LoVo (cell line): ENCODE measurements at places on chromosomes 4 and X.

DNA sequence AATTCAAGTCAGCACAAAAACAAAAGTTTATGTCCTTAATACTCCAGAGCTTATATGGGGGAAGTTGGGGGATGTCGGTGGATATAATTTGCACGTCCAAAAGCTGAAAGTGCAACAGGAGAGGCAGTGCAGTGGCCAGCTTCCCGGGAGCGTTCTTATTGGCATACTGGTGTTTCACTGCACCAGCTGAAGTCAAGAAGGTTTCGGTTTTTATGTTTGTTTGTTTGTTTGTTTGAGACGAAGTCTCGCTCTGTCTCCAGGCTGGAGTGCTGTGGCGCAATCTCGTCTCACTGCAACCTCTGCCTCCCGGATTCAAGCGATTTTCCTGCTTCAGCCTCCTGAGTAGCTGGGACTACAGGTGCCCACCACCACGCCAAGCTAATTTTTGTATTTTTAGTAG, 28.6 kb upstream of the TLR3 start:
- DNase-seq: no peak

DNA sequence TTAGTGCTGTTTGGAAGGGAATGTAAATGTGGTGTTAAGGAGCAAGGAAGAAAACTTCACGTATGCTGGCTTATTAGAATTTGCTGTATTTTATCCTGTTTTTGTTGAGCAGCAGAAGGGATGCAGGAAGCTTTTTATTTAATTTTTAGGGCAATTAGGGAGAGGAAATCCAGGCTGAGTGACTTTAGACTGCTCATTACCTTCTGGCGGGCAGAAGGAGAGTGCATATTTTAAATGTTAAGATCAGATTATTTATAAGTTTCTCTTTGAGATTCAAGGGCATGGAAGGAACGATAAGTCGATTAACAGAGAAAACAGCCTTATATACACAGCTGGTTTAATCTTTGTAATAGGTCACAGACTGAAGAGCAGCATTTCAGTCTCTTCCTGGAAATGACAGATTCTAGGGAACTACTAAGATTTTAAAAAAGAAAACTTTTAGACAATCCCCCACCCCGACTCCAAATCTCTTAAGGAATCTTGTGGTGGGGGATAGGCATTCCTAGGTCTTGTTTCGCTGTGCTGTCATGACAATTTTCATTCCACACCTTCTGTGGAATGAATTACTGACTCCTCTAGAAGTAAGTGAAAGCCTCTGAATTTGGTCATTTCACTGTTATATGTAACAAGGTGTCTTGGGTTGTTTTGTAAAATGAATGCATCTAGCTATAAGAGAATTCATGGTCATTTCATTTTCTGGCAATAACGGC, 402.5 kb downstream of the RAPGEF2 start:
- no peak for DNase-seq

GRCh38 chr4:4852591-4853362, 6.7 kb upstream of the MSX1 start:
- DNase-seq: no peak

GRCh38 chr4:23978002-23978401, 88.2 kb upstream of the PPARGC1A start:
- DNase-seq: no peak

- no peak for DNase-seq
These were observed 665 bp downstream of the RBM41 start for GRCh38 chrX:107117993-107118321.

DNA sequence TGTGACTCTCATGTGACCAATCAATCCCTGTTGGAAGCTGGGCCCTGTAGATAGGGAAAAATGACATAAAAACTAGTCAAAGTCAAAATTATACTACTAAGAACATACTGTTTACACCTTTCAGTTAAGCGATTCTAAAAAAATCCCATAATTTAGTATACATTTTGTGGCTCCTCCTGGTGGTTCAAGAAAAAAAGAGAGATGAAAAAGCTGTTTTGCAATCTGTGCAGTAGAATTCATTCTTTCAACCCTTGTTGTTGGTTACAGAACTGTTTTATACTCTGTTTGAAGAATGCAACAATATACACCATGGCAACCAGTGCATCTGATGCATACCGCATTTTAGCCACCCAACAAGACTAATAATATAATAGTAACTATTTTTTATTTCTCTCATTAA, 66.8 kb upstream of the ANK2 start:
- no peak for DNase-seq

GRCh38 chr4:6772223-6772928, 10.2 kb upstream of the KIAA0232 start:
- peak; percentile 45 for DNase-seq

DNA sequence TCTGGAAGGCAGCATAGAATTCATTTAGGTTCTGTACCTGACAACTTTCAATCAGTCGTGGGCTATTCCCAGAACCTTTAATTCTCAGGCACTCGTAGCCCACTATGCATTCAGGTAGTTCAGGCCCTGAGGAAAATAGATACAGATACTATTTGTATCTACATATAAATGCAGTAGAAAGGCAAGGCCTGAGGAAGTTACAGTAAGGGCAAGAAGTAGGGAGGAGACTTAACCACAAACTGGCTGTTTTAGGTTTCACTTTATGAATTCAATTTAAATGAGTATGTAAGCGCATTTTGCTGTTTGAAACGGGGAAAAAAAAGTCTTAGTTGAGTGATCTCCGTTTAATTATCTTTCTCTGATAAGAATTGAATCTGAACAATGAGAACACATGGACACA, 529.4 kb upstream of the ATOH1 start:
- DNase-seq: no peak

DNA sequence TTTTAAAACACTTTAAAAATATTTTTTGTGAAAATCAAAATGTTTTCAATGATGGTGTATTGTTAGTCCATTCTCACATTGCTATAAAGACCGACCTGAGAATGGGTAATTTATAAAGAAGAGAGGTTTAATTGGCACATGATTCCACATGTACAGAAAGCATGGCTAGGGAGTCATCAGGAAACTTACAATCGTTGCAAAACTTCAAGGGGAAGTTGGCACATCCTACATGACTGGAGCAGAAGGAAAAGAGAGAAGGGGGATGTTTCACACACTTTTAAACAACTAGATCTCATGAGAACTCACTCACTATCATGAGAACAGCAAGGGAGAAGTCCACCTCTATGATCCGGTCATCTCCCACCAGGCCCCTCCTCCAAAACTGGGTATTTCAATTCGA, 110.7 kb downstream of the TMEM47 start:
- no peak for DNase-seq

- DNase-seq: no peak
These were observed 120.8 kb downstream of the DTHD1 start for GRCh38 chr4:36402008-36402758.

DNA sequence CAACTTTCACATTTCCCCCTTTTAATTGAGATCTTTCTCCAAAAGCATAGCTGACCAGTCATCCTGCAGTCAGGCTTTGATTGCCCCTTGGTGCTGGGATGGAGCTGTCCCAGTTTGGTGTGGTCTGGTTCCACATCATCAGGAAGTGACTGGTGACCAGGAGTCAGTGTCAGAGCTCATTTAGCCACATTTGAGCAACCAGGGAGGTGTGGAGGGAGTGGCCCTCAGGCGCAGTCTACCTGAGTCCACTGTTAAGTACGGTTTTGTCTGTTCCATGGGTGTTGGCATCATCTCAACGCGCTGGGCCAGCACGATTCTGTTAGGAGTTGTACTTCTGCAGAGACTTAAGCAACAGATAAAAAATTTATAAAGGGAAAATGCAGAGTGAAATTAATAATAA, 52.6 kb downstream of the RGS12 start:
- no peak for DNase-seq

GRCh38 chrX:10531927-10532326, 88.5 kb downstream of the MID1 start:
- no peak for DNase-seq

- DNase-seq: no peak
These were observed 38.6 kb upstream of the APLN start for GRCh38 chrX:129693354-129693753.

DNA sequence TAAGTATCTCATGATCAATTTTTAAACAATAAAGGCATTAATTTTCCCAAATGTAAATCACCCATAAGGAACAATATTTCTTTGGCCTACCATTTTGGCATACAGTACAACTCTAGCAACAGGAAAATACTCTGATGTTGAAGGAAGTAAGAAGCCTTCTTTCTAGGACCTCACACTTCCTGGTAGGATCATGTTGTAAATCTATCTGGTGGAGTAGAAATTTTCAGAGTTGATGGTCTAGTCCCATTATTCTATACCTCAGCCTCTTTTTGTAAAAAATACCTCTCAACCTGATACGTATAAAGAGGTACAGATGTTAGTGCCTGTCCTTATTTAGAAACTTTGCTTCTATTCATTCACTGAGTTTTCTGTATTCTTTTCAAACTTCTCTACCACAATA, 40.2 kb upstream of the GRID2 start:
- no peak for DNase-seq

GRCh38 chrX:3256868-3257267, 89.6 kb downstream of the MXRA5 start:
- DNase-seq: no peak

- DNase-seq: no peak
These were observed 11.1 kb downstream of the DRP2 start for GRCh38 chrX:101230636-101231035.

DNA sequence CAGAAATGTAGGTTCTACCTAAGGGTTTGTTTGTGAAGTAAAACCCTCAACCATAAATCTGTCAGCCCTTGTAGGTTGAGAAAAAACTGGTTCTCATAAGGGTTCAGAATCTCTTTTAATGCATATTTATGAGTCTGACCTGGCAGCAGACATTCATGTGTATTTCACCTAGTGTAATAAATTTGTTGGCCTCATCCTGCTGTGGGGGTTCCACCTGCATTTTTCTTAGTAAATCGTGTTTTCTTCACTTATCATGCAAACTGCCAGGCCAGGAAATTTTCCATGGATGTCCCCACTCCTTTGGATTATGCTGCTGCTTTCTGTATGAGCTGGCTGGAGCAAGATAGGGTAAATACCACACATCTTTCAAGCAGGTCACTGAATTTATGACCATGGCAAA, 42.4 kb downstream of the KLHL13 start:
- DNase-seq: no peak

GRCh38 chrX:74324131-74324530, 20.2 kb downstream of the ZCCHC13 start:
- no peak for DNase-seq

- no peak for DNase-seq
These were observed 27.4 kb downstream of the RNF212 start for GRCh38 chr4:1086011-1086410.

DNA sequence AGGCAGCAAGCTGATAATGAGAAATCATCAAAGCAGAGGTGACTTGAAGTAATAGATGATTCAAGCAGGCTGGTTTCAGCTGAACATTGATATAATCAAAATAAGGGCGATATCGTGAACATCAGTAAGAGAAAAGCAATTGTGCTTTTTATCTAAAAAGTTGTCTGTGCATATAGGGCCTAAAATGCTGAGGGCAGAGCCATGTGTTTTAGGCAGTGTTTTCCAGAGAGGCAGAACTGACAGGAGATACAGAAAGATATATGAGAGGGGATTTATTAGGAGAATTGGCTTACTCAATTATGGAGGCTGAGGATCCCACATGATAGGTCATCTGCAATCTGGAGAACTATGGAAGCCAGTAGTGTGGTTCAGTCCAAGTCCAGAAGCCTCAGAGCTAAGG, 136.5 kb upstream of the NPY2R start:
- DNase-seq: no peak

- no peak for DNase-seq
These were observed 27.7 kb downstream of the METTL14 start for GRCh38 chr4:118712872-118713271.

GRCh38 chr4:82718162-82718940, 80.2 kb downstream of the SCD5 start:
- DNase-seq: no peak

DNA sequence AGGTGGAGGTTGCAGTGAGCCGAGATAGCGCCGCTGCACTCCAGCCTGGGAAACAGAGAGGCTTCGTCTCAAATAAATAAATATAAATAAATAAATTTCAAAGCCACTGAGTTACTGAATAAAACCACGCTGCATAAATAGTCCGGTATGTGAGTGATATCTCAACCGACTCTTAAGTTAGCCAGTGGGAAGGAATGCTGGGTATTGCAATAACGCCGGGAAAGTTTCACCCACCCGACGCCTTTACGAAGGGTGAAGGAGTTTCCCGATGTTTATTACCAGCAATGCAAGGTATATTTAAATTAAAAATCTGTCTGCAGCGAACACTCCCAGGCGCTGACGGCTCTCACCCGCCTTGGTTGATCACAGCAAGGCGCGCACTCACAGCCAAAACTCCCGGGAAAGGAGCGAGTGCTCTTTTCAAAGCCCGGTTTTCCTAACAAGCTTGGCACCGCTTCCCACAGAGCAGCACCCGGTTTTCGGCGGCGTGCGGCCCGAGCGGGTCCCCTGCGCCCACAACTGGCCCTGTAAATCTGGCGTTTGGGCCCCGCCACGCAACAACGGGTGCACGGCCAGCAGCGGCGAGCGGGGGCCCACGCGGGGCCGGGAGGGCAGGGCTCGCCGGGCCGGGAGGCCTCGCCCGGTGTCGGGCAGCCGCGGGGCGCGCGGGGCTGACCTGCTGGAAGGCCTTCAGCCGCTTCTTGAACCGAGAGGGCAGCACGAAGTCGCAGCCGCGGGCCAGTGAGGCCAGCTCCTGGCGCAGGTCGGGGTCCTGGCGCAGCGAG, 13.7 kb downstream of the PPP2R3B start:
- no peak for DNase-seq

DNA sequence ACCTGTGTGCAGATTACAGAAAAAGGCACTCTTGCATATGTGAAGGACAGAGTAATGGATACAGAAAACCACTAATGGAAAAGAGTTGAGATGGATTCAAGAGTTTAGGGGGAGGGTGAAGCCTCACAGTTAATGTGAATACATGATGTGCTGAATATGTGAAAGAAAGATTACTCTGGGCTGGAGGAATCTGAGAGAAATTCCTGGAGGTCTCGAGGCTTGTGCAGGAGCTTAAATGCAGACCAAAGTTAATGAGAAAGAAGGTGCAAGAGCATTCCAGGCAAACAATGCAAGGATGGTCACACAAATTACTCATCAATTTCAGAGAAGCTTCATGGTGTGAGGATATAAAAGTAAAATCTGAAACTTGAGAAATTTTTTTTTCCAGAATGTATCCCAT, 768.8 kb downstream of the STPG2 start:
- no peak for DNase-seq

GRCh38 chr4:9735515-9735914, 45.9 kb upstream of the DRD5 start:
- no peak for DNase-seq

- DNase-seq: no peak
These were observed 3.5 kb downstream of the GPR34 start for GRCh38 chrX:41692162-41692749.

GRCh38 chrX:97322401-97322800, 438.7 kb downstream of the RPA4 start:
- DNase-seq: no peak

- DNase-seq: no peak
These were observed 298.4 kb upstream of the MAOA start for GRCh38 chrX:43357741-43358140.

GRCh38 chr4:175469514-175469913, 342.6 kb downstream of the GPM6A start:
- no peak for DNase-seq
